CD4-positive, alpha-beta T cell treated with Interleukin-15 for 4 hours (primary cell): ENCODE measurements at places on chromosomes 16 and 17.

DNA sequence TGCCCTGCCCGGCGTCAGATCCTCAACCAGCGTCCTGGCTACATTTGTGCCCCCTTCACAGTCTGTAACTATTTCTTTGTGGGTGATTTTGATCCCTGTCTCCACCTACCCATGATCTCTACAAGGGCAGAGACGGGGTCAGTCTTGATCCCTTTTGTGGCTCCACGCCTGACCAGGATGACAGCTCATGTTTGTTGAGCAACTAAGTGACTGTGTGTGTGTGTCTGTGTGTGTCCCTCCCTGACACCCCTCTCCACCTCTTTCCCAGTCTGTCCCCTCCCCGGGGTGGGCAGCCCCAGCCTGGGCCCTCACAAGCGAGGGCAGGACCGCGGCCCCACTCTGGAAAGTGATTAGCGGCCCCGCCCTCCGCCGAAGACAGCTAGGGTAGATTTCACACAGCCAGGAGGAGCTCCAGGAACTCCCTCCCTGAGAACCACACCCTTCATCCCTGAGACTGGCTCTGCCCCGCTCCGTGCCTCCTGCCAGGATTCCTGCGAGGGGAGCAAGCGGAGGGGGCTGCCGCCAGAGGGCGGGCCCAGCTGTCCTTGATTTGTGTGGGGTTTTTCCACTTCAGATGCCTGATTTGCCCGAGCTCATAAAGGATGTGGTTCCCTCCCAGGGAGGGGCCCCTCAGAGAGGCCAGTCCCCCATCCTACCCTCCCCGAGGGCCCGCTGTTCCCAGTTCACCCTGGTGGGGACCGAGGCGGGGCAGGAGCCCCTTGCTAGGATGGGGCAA is 5.3 kb upstream of the HS3ST6 start:
- DNase-seq, result no peak

DNA sequence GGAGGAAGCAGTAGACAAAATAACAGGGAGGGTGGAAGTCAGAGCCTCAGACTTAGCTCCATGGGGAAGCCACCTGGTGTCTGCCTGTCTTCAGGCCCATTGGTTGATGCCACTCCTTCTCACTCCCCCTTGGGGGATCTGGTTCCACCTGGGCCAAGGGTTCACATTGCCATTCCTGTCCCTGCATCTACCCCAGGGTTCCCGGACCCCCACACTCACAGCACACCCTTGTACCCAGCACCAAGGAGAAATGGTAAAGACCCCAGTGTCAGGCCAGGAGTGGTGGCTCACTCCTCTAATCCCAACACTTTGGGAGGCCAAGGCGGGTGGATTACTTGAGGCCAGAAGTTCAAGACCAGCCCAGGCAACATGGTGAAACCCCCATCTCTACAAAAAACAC is 1.0 kb upstream of the CA7 start:
- DNase-seq, result no peak

DNA sequence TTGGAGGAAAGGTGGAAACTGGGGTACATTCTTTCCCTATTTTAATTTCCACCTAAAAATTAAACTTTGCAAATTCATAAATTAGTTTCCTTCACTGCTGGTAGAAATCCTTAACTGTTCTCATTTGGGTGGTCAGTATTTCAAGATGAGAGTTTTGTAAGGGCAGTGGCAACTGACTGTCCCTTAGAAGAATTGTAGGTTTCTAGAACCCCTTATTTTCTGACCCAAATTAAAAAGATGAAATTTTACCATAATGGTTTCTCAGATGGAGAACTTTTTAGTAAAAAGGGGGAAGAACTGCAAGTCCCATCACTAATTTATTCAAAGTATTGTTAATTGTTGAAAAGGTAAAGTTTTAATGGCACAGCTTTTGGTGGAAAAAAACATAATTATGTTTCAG is 5.6 kb downstream of the IGF2BP1 start:
- no peak for DNase-seq

DNA sequence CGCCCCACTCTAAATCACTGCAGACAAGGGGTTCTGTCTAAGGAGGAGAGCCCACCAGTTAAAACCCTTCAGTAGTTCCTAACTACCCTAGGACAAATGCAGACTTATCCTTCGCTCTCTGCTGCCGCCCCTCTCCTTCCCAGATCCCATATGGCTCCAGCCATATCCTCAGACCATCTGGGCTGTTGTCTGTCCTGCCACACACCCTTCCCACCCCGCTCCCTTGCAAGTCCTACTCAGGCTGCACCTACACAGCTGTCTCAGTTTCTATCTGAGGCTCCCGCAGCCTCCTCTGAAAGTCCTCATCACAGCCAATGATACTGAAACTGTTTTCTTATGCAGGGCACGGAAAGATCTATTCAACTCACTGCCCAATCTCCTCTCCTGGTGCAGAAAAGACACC is 720 bp upstream of the BCKDK start:
- no peak for DNase-seq

- no peak for DNase-seq
Observed at GRCh38 chr17:55157165-55157564, 107.6 kb upstream of the HLF start.
